Right lobe of liver (tissue), 6 donors: ENCODE measurements at places on chromosomes 2 and 18. TPM values are rescaled to one million over a fixed set of nuclear protein-coding genes. Genes with fewer than 3 reads are reported as not detected.
A peak's percentile ranks its signal among the peaks of the same experiment; 100 is the strongest.

DNA sequence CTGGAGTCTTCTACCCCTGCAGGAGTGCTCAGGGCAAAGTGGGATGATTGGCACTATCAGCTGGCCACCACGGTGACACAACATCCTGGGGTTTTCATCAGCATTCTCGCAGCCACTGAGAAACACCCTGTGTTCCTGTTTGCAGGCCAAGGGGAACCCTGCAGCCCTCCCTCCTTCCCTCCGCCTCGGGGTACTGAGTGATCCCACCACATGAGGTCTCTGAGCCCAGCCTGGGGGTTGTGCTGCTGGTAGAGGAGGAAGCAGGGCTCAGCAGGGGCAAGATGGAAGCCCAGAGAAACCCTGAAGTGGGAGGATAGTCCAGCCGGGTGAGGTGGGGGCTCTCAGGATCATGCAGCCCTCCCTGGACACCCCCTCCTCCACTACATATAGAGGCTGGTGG lies at the start of gene OXER1:
Gene OXER1, minus strand, starts transcription at position 40 of the 400 bp plus-strand sequence. CDS start 73 bp downstream, outside the sequence.
- no peaks in the 10 kb centered on the region for H3K27me3 ChIP-seq
- H3K36me3 ChIP-seq: no peaks in the 10 kb centered on the region
- peak; percentile 56 for DNase-seq

DNA sequence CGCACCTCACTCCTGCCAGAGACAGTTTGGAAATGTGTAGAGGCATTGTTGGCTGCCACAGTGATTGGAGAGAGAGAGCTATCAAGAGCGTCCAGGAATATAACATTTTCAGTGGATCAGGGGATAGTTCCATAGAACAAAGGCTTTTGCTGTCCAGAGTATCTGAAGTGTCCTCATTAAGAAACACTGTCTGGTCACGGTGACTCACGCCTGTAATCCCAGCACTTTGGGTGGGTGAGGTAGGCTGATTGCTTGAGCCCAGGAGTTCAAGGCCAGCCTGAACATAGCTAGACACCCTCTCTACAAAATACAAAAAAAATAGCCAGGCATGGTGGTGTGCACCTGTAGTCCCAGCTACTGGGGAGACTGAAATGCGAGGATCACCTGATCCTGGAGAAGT lies 231.1 kb downstream of the MBD5 start:
- no peak for DNase-seq
- H3K4me1 ChIP-seq: peaks cover 10% of the 10 kb centered on the region
- H3K27ac ChIP-seq: no peak overlapping the region
- no peak overlapping the region for H3K4me3 ChIP-seq
- H3K27me3 ChIP-seq: no peaks in the 10 kb centered on the region
- H3K36me3 ChIP-seq: no peaks in the 10 kb centered on the region

DNA sequence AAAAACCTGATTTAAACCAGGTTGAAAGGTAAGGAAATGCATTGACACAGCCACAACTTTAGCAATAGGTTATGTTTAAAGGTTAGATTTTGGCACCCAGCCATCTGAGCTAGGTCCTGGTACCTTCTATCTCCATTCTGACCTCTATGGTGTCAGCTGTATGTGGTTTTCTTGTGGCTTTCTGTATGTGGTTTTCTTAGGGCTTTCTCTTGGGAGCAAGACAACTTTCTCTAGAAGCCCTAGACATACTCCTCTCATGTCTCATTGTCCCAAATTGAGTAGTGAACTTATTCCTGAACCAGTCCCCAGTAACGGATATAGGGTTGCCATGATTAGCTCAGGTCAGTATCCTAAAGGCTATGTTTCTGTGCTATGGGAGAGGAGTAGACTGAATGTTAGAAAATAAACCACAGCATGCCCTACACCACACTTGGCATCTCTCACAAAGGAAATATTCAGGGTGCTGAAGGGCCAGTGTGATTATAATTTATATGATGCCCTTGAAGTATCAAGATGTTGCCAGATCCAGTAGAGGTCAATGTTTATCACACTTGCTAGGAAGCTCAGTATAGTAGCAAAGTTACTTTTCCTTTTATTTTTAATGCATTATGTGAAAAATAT lies 176.1 kb downstream of the CAPN13 start:
- H3K27ac ChIP-seq: no peak overlapping the region
- no peak for DNase-seq
- no peaks in the 10 kb centered on the region for H3K4me1 ChIP-seq
- no peaks in the 10 kb centered on the region for H3K36me3 ChIP-seq

GRCh38 chr2:105541189-105542050 lies 142.6 kb upstream of the FHL2 start:
- no peaks in the 10 kb centered on the region for H3K4me1 ChIP-seq
- no peaks in the 10 kb centered on the region for H3K36me3 ChIP-seq
- H3K4me3 ChIP-seq: no peak overlapping the region
- no peak overlapping the region for H3K27ac ChIP-seq

DNA sequence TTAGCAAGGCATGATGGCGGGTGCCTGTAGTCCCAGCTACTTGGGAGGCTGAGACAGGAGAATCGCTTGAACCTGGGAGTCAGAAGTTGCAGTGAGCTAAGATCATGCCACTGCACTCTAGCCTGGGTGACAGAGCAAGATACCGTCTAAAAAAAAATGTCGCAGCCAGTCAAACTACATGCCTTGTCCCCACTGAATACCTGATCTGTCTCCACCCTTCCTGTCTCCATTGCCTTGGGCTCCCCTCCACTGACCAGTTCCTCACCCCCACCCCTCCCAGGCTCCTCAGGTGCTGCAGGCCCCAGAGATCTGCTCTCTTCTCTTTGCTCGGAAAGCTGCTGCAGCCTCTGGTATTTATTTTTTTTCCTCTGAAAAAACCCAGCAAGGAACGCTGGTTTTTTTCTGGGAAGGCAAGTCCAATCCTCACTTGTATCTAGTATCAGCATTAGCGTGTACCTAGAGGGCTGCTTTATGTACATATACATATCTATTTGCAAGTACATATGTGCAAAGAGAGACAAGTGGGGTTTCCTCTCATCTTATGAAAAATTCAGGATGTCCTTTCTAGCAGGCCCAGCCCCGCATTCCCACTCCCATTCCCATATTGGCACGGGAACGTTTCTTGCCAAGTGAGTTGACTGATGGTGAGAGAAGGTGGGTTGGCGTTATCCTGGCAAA lies 4.4 kb downstream of the PSD4 start:
- H3K27me3 ChIP-seq: no peaks in the 10 kb centered on the region
- no peaks in the 10 kb centered on the region for H3K36me3 ChIP-seq
- H3K4me1 ChIP-seq: no peaks in the 10 kb centered on the region
- H3K4me3 ChIP-seq: no peak overlapping the region

DNA sequence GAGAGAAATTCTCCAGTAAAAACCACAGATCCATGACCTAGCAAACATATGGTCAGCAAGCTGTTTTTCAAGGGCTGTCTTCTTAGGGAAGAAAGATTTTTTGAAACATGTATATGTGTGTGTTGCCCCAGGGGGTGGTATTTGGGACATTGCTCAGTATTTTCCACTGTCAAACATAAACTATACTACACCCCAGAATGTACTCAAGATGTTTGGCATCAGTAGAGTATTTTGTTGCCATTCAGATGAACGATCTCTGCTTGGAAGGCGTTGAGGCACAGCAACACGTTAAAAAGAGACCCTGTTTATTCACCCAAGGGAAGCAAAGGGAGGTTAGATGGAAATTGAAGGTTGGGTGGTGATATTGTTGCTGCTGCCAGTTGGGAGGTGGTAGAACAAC lies 30.0 kb downstream of the EEF1B2 start:
- no peaks in the 10 kb centered on the region for H3K27me3 ChIP-seq
- H3K4me3 ChIP-seq: no peak overlapping the region
- H3K4me1 ChIP-seq: no peaks in the 10 kb centered on the region
- no peak for DNase-seq

DNA sequence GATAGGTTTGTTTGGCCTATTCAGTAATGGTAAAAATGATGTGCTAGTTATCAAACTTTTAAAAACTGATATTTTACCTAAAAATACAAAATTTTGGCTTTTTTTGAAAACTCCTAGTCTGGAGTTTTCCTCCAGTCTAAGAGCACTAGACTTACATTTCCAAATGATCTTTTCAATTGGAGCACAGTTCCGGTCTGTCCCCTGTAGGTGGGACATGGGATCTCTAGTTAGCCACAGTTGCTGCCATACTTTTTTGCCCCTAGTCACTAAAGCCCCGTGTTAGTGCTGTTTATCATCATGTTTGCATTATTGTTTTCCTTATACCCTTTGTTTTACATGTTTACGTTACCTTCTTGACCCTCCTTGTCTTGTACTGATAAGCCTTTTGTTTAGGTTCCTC lies 52.4 kb downstream of the RELCH start:
- H3K4me3 ChIP-seq: no peak overlapping the region
- no peaks in the 10 kb centered on the region for H3K27me3 ChIP-seq
- H3K36me3 ChIP-seq: no peaks in the 10 kb centered on the region
- no peak for DNase-seq

ST8SIA3 gene
- 0.15 TPM for total RNA-seq

EGR4 gene
- not detected for total RNA-seq

HRH4 gene
- total RNA-seq: 0.06 TPM

GAD1 gene
- total RNA-seq: not detected
